ENCODE measurements at places on chromosomes 4 and X.

DNA sequence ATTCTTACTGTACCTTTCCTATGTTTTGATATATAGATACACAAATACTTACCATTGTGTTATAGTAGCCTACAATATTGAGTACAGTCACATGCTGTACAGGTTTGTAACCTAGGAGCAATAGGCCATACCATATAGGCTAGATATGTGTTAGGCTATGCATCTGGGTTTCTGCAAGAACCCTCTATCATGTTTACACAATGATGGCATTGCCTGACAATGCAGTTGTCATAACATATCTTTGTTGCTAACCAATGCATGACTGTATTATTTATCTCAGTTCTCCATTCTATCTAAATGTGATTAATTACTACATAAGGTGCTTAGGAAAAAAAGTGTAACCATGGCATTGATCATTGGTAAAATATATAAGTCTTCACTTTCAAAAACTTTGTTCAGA, 10.0 kb upstream of the SPCS3 start:
- DNase-seq, result no peak

- no peak for DNase-seq
Observed at GRCh38 chr4:19842471-19842870, 409.2 kb upstream of the SLIT2 start.

GRCh38 chr4:8028884-8029568, 89.4 kb upstream of the AFAP1 start:
- DNase-seq, result no peak

- peak; percentile 19 for DNase-seq
Observed at GRCh38 chr4:98929341-98930267, 671 bp upstream of the EIF4E start.

DNA sequence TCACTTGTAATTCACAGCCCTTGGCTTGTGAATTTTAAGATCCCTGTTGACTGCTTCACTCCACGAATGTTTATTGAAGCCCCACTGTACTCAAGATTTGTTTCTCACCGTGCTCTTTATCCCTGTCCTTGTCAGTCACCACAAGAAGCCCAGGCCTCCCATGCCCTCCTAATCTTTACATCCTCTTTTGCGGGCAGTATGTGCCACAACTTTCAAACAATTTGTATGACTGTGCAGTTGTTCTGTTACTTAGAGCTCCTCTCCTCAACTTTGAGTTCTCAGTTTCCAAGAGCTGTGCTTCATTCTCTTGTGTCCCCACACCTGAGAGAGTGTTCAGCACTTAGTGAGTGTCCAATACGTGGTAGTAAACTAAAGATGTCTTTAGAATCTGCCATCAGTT, 467.7 kb downstream of the NKX6-1 start:
- no peak for DNase-seq

GRCh38 chr4:2489841-2490552, 21.1 kb downstream of the RNF4 start:
- no peak for DNase-seq

DNA sequence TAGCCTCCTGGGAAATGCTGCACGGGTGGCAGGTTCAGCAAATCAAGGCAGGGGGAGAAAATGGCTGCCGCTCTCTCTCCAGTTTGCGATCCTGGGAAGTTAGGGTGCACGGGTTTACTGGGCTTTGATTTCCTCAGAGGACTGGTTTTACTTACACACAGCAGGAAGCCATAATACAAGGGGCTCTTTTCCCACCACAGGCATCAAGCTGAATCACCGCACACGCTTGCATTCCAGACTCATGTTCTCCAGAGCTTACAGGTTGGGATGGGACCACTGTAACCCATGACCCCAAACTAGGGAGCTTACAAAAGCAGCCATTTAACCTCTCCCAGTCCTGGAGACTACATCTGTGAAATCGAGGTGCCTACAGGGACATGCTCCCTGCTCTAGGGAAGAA, 159.8 kb downstream of the DHRSX start:
- DNase-seq, result no peak

- DNase-seq, result no peak
Observed at GRCh38 chr4:1187182-1187581, 14.8 kb upstream of the SPON2 start.

DNA sequence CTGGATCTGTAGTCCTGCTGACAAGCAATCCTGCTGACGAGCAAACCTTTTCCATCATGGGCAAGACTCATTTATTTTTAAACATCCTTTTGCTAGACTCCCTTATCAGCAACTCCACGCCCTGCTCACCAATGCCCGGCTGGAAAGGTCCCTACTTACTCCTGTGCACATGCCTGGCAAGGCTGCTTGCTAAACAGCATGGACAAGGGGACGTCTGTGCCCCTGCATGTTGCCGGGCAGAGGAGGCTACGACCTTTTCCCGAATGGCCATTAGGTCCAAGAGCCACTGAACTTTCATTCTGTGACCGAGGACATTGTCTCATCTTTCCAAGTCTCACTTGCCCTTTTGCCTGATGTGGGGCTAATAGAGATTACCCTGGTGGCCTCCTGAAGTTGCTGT, 98.6 kb downstream of the MGST2 start:
- DNase-seq, result no peak

GRCh38 chr4:76364763-76365162, 56.2 kb downstream of the CCDC158 start:
- DNase-seq, result no peak

DNA sequence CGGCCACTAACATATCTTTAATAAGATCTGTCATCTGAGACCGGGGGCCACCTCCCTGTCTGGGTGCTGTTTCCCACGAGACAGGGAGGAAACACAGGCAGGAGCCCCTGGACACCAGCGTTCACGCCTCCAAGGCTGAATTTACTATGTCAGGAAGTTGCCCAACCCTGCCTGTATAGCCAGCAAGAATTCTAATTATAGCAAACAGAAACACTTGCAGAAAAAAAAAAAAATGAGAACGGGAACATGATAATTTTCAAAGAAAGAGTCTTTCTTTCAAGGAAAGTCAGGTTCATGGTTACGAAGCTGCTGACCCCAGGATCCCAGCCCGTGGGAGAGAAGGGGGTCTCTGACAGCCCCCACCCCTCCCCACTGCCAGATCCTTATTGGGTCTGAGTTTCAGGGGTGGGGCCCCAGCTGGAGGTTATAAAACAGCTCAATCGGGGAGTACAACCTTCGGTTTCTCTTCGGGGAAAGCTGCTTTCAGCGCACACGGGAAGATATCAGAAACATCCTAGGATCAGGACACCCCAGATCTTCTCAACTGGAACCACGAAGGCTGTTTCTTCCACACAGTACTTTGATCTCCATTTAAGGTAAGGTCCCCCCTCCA, at the start of gene IL3RA:
Gene IL3RA, plus strand, starts transcription at position 455 of the 613 bp plus-strand sequence. CDS start 4,981 bp downstream, outside the sequence.
- no peak for DNase-seq

DNA sequence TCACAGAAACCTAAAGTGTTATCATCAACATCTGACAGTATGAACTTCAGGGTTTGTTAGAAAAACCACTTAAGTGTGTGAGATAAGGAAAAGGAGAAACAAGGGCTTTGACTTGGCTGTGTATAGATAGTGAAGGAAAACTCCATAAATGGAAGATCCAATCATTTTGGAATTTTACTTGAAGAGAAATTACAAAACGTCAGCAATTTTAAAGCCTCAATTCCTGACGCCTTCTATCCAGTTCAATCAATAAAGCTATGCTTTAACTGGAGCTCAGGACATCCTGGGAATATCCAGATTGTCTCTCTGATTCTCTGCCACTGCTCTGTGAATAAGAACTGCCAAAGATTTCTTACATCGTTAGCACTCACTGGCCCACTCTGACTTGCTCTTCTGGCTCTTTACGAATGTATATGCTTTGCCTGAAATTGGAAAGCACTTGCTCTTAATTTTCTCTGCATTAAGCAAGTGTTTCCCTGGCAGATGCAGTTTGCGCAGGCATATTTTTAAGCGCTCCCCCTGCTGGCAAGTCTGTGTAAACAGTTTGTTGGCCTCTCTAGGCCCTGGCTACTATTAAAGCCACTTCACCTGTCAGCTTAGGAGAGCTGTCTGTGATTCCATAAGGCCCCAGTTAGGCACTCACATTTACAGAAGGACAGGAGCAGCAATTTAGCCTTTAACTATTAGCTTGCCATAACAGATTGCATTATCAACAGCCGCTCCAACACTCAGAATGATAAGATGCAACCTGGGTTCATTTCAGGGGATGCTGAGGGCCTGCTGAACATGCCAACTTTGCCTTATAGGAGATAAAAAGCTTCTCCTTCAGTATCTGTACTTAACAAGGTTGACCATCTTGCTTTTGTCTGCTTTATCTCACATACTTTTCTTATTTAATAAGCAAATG, 251.4 kb upstream of the DDX53 start:
- DNase-seq, result peak; percentile 3

DNA sequence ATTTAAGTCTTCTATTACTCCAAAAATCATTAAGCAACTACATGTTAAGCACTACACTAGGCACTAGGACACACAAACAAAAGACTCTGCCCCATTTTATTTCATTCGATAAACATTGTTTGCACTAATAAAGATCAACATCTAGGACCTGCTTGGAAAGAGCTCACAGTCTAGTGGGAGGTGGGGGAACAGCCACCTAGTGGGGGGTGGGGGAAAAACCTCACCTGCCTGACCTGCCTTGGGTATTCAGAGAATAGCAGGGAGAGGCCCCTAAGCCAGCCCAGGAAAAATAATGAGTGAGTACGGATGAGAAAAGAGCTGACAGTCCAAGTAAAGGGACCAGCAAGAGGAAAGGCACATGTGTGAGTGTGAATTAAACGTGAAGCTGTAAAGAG, 52.2 kb downstream of the PRDM5 start:
- DNase-seq, result no peak

GRCh38 chr4:60726779-60727178, 473.3 kb upstream of the ADGRL3 start:
- DNase-seq, result no peak

DNA sequence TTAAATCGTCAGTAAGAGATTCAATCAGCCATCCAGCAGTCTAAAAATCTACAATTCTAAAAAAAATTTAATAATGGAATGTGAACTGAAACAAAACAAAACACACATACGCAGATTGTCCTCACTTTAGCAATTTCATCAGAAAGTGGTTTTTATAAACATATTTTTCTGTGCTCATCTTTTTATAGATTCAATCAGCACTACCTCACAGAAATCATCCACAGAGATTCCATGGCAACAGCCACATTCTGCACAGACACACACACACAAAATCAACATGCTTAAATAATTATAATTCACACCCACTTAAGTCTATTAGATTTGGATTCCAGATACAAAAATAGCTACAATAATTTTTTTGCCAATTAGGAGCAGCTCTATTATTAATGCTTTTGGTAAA, 149.0 kb upstream of the KCNIP4 start:
- DNase-seq, result no peak

GRCh38 chrX:72078411-72078810, 53.3 kb downstream of the RTL5 start:
- DNase-seq, result no peak

DNA sequence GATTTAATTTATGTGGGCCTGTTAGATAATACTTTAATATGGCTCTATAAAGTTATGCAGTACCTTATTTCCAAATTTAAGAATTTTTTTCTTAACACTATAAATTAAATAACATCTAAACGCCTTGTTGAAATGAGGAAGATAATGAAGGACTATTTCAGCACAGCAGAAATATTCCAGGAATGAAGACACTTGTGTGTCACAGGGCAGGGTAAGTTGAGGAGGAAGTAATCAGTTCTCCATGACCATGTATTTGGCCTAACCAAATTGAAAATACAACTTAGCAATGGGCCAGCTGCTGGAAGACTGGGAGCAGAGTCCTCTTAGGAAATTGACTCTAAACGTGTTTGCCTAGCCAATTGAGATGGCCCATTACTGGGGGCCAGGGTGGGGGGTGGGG, 16.9 kb downstream of the CXCL3 start:
- no peak for DNase-seq

DNA sequence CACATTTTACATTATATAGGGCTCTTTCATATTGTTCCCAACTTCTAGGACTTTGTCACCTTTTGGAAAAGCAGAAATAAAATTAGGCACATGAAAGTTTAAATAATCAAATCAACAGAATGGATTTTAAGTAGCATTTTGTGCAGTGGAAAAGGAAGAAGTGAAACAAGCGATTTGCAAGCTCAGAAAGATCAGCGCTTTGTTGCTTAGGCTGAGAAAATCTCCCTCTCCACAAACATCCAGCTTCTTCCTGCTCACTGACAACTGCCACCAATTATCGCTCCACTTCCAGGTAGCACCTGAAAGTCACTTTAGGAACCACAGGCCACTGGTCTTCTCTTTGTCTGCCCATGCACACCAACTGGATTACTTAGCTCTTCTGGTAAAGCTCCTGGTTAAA, 2.0 kb upstream of the PDK3 start:
- no peak for DNase-seq

DNA sequence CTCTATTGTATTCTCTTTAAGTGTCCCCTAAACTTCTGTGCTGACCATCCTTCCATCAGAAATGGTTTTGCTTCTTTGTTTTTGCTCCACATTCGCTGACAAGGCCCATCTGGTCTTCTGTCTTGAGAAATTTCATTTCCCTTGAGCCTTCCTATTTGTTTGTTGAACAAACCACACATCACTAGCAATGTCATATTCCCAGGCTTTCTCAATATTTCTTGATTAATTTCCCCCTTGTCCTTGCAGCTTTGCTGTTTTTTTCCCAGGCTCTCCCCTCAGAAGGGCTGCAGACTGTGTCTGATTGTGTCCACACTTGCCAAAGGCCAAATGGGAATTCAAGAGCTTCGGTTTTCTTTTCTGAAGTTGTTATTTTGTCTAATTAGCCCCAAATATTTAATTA, 158.9 kb downstream of the MID1IP1 start:
- DNase-seq, result no peak

DNA sequence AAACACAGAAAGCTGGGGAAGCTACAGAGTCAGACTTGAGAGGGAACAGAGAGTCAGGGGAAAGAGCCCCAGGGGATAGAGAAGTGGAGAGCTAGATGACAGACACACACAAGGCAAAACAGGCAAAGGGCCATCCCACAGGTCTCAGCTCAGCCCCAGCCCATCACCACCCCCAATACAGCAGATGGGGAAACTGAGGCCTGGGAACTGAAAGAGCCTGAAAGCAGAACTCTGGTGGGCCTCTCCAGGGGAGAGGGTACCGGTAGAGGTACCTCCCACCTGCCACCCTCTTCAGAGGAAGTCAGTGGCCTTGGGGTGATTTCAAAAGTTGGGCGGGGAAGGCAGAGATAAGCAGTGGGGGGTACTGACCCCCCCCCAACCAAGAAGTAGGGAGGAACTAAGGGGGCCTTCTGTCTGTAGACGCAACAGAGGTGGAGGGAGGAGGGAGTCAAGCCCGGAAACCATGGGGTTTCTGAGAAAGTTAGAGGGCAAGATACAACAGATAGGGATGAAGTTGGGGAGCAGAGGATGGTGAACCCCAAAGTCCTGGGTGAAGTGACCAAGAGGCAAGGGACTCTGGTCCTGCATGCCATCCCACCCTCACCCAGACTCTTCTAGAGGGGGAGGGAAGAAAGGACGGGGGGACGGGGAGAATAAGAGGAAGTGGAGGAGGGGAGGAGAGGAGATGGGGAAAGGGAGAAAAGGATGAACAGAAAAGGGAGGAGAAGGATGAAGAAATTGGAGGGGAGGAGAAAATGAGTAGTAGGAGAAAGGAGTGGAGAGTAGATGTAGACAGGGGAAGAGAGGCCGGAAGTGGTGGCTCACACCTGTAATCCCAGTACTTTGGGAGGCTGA, 3.2 kb downstream of the GATA1 start:
- DNase-seq, result no peak
